Hindlimb muscle (tissue), 1 donor: ENCODE measurements at places on chromosomes 2 and 18. TPM values are rescaled to one million over a fixed set of nuclear protein-coding genes. Genes with fewer than 3 reads are reported as not detected.

DNA sequence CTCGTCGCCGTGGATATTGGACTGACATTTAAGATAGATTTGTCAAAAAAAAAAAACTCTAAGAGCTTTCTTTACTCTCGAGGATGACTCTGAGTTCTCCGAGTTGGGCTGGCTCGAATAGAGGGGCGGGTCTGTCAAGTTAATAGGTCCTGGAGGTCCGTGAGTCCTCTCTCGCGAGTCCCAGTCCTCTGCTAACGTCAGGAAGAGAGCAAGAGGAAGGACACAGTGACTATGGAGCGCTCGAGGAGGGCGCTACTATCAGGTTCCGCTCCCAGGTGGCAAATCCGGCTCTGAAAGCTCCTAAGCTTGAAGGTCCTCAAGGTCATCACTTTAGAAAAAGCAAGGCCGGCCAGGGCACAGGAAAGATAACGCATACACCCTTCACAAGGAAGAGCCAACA lies 404 bp upstream of the AKAIN1 start:
- no peak for DNase-seq

- DNase-seq, result no peak
Observed at GRCh38 chr2:58686776-58687175, 445.7 kb upstream of the FANCL start.

The AKAIN1 gene
- not detected for polyA plus RNA-seq

DNA sequence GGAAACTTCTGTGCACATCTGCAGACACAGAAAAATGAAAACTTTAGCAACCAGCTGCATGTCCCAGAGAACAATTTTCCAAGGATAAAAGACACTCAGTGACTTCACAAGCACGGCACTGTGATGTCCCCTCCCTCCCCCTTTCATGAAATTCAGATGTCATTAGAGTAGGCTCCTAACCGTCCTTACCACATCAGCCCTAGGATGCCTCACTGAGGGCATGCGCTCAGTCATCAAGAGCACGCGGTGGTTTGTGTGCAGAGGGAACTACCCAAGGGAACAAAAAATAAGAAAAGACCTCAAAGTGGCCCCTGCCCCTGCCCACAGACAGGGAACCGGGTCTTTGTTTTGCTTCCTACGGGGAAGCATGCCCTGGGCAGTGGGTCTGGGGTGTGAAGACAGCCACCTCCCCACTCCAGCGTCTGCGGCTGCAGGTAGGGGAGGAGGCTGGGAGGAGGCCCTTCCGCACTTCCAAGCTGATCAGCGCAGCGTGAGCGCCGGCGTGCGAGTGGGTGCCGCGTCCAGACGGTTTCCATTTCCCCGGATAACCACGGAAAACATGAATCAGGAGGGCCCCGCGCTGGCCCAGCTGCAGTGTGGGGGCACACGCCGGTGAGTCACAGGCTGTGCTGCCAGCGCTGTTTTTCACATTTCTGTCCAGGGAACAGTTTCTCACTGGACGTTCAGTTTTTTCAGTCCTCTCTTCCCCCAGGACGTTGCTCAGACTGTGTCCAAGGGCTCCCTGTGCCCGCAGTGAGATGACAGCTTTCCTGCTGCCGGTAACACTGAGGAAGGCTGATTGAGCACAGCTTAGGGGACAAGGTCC lies 70.6 kb downstream of the COPS8 start:
- peak; percentile 78 for DNase-seq

The UGT1A4 gene
- not detected for polyA plus RNA-seq

- DNase-seq, result no peak
Observed at GRCh38 chr2:39541011-39541930, 104.2 kb upstream of the MAP4K3 start.

The FLACC1 gene
- 1.4 TPM for polyA plus RNA-seq

GRCh38 chr2:62455957-62456692 lies 49.9 kb downstream of the TMEM17 start:
- no peak for DNase-seq

The PDE11A gene
- 0.40 TPM for polyA plus RNA-seq

DNA sequence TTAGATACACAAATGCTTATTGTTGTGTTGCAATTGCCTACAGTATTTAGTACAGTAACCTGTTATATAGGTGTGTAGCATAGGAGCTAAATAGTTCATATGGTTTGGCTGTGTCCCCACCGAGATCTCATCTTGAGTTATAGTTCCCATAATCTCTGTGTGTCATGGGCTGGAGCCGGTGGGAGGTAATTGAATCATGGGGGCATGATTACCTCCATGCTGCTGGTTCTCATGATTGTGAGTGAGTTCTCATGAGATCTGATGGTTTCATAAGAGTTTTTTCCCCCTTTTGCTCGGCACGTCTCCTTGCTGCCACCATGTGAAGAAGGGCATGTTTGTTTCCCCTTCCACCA lies 190.5 kb upstream of the SESTD1 start:
- no peak for DNase-seq

DNA sequence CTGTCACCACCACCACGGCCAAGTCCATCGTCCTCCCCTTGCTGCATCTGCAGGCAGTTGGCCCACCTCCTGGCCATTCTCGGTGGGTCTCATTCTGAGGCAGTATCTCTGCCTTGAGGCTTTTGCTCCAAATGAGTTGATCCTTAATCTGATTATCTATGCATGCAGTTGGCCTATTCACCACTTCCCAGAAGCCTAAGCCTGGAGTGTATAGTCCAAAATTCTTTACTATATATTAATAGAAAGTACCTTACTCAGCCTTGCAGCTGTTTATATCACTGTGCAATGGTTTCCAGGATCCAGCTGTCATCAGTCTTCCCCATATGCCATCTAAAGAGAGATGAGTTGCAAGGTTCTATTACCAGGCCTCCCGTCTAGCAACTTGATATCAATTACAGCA lies 292.4 kb downstream of the SS18 start:
- no peak for DNase-seq

DNA sequence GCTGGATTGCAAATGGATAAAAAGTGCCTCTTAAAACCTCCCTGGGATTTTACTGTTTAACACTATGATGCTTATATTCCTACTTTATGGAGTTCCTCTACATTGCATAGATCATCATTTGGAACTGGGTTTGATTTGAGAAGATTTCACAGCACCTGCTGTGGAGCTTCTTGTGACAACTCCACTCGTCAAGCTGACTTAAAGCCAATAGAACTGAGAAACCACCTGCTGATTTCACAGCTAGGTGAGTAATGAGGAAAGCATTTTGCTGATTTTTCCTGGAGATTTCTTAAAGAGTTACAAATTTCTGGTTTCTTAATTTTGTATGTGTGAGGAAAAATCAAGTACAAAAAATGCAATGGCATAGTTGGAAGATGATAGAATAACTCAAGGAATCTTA lies 739.1 kb upstream of the LRRTM1 start:
- no peak for DNase-seq

The NOL4 gene
- not detected for polyA plus RNA-seq

The SPP2 gene
- polyA plus RNA-seq, result not detected

The AGPS gene
- polyA plus RNA-seq, result 27.5 TPM

DNA sequence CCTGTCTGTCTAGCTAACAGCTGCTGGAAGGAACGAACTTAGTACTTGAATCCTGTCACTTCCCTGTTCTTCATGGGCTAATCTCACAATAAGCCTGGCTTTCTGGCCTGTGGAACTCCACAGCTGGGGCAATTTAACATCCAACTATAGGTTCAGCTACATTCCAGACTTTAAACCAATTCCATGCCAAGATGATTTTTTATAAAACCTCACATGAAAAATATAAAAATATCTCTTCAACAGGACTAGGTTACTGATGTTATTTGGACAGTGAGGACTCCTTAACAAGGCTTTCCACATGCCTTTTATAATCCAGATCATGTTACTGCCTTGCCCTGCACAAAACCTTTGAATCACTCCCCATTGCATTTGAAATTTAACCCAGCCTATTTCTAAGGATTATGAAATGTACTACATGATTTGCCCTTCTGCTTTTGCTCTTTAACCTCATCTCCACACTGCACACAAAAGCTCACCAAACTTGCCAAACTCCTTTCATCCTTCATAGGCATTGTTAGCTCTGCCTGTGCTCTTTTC lies 863.2 kb upstream of the CHAC2 start:
- DNase-seq, result peak; percentile 32

The TMEM182 gene
- polyA plus RNA-seq, result 189 TPM

The RNF144A gene
- polyA plus RNA-seq, result 21.5 TPM

- no peak for DNase-seq
Observed at GRCh38 chr2:222433332-222434173, 9.2 kb downstream of the SGPP2 start.

DNA sequence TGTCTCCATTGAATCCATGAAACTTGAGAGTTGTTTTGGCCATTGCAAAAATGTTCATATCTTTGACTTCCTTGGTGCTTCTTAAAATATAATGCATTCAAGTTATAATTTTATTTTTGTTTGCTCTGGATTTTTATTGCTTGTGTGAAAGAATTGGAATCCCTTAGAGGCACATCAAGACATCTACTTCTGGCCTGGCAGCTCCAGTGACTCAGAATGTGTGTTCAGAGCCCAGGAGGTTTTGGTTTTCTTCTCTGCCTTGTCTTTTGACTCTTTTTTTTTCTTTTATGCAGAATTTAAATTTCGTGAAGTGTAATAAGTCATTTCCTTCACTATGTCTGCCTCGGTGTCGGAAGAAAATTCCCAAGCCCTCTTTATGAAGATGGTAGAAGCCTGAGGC lies 180.2 kb downstream of the LTBP1 start:
- no peak for DNase-seq

GRCh38 chr2:67707896-67708295 lies 310.8 kb downstream of the ETAA1 start:
- no peak for DNase-seq
